ENCODE measurements at places on chromosomes 2 and 18. TPM values are rescaled to one million over a fixed set of nuclear protein-coding genes. Genes with fewer than 3 reads are reported as not detected.

Gene ZC3H15
- total RNA-seq: 64.0 TPM

Gene DIS3L2
- total RNA-seq: 50.6 TPM

DNA sequence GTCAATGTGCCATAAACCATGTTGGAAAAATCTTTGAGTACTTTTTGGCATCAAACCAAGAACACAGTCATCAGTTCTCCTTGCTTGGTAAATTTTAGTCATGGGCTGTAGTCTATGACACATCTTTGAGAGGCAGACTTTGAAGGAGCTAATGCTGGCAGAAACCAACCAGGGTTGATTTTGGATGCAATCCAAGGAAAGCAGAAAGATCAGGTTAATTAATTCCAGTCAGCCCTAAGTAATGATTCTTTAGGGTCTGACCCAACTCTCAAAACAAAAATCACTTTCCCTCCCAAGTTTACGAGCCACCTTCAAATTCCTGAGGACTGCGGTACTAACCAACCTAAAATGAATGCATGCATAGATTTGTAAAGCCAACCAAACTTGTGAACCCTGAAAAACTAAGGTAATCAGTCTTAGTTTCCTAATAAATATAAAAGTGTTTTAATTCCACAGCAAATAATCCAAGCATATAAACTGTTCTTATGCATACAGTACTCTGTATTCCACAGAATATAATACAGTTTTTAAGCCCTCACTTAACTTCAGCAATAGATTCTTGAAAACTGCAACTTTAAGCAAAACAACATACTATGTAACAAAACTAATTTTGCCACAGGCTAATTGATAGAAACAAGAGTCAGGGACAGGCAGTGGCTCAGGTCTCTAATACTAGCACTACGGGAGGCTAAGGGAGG lies 22.0 kb downstream of the AP1S3 start:
- no peak overlapping the region for H3K4me3 ChIP-seq
- peak; percentile 35 for DNase-seq
- no peaks in the 10 kb centered on the region for H3K36me3 ChIP-seq
- H3K27me3 ChIP-seq: no peaks in the 10 kb centered on the region
- H3K27ac ChIP-seq: peak overlapping the region; percentile 93

DNA sequence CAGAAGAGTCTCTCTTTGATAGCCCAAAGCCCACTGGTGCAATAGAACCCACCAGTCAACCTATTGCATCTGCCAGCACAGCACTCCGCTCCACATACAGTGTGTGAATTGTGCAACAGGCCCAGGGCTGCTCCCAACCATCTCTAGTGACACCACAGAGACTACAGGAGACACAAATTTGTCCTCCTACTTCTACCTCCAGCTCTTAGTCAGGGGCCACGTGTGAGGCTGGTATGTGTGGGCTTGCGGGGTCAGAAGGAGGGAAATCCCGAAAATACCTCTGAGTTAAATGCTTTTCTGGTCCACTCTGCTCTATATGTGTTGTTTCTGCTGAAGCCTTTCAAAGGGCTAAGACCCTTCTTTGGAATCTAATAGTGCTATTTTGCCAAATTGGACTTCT lies 18.0 kb downstream of the DGUOK start:
- no peak overlapping the region for H3K4me3 ChIP-seq
- H3K4me1 ChIP-seq: no peaks in the 10 kb centered on the region
- H3K27ac ChIP-seq: no peak overlapping the region
- peaks cover 21% of the 10 kb centered on the region for H3K36me3 ChIP-seq
- H3K27me3 ChIP-seq: no peaks in the 10 kb centered on the region
- no peak for DNase-seq

GRCh38 chr2:30293303-30293921 lies 62.1 kb downstream of the LBH start:
- H3K36me3 ChIP-seq: no peaks in the 10 kb centered on the region
- peak; percentile 69 for DNase-seq
- H3K27me3 ChIP-seq: no peaks in the 10 kb centered on the region
- no peak overlapping the region for H3K4me3 ChIP-seq
- H3K4me1 ChIP-seq: no peaks in the 10 kb centered on the region
